ENCODE measurements at places on chromosomes 2 and 18. TPM values are rescaled to one million over a fixed set of nuclear protein-coding genes. Genes with fewer than 3 reads are reported as not detected.

DNA sequence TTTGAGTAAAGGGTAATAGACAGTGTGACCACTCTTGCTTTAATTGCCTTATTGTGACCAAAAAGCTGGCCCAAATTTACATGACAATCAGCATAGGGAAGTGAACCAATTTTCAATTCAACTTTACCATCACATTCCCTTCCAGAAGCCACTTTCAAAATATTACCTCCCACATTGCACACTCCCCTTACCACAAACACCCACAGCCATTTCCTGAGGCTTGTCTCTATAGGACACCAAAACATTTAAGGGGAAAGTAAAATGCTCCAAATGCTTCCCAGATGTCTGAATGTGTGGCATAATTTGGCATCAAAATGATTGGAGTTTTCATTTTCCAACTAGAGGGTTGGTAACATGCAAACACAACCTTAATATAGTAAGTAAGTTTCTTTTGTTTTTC, 616.1 kb downstream of the SLC4A3 start:
- DNase-seq = no peak

GRCh38 chr2:19362094-19362754, 3.8 kb upstream of the OSR1 start:
- DNase-seq = no peak

DNA sequence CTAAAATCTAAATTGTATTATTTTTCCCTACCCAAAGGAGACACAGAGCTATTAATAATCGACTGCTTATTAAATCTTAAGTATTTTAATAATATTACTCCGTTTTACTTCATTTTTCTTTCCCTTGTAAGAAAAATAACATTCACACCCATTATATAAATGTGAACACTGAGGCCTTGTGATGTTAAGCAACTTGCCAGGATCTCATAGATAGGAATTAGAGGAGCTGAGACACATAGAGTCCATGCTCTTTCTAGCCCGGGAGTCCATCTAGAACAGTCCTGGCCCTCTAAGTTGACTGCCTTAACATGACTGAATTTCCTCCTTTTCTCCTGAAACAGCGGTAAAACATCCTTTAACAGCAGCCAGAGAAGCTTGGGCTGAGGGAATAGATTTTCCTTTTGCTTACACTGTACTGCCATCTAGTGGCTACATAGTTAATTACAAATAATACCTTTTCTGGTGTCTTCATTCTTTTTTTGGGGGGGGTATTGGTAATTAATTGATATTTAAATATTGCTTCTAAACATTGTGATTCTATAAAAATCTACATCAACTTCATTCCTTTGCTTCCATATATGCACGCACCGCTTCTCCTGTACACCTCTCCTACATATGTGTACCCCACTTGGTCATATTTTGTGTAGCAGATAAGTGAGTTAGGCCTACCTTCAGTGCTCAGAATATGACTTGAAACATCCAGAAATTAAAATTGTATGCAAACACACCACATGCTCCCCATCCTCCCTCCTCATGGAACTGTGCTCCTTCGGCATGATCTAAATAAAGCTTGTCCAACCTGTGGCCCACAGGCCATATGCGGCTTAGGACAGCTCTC, 125.8 kb upstream of the HNMT start:
- peak; percentile 31 for DNase-seq

Gene SH3RF3
- 4.8 TPM for polyA plus RNA-seq

DNA sequence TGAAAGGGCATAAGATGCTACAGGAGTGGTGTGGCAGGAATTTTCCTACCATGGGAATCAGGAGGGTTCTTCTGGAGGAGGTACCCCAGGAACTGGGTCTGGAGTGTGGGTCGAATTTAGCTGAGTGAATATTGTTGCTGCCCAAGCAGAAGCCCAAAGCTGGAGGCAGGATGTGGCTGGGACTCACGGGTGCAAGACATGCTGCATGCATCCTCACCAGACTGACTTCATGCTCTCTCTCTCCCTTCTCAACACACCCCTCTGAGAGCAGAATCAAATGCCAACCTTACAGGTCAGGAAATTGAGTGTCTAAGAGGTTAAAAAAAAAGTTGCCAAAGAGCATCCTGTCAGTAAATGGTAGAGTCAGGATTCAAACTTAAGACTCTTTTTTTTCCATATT, 78.8 kb upstream of the TTC39C start:
- no peak for DNase-seq

GRCh38 chr2:218834685-218835084, 3.1 kb upstream of the PRKAG3 start:
- no peak for DNase-seq

DNA sequence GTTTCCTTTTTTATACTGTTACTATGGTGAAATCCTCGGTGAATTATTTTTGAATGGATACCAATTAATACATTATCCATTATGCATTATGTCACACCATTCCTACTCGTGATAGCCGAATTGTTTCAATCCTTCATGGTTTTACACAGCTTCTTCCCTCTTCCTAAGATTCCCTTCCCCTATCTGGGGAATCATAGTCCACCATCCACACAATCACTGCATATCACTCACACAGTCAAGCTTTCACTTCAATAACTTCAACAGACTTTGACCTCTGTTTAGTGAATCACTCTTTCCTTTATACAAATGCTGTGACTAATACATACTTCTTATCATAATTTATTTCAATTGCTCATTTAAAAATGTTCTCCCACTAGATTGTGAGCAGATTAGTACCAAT, 1108.1 kb upstream of the LRRTM1 start:
- no peak for DNase-seq
